ENCODE measurements at places on chromosomes 2 and 18.
A peak's percentile ranks its signal among the peaks of the same experiment; 100 is the strongest.

GRCh38 chr18:37889963-37890362, 324.4 kb upstream of the CELF4 start:
- DNase-seq = no peak

- no peak for DNase-seq
Measured at GRCh38 chr2:1051075-1051474, 100.4 kb downstream of the SNTG2 start.

GRCh38 chr2:214410918-214411554, at the start of gene VWC2L:
TSS of gene VWC2L (plus strand) at chr2:214411054. CDS start at chr2:214414194, 3,140 bp downstream.
- peak; percentile 83 for DNase-seq

- no peak for DNase-seq
Measured at GRCh38 chr2:134782792-134783191, 55.6 kb upstream of the ACMSD start.

- DNase-seq = no peak
Measured at GRCh38 chr2:30421604-30422443, 25.2 kb upstream of the LCLAT1 start.

GRCh38 chr18:24814521-24814920, 354.1 kb downstream of the HRH4 start:
- no peak for DNase-seq

DNA sequence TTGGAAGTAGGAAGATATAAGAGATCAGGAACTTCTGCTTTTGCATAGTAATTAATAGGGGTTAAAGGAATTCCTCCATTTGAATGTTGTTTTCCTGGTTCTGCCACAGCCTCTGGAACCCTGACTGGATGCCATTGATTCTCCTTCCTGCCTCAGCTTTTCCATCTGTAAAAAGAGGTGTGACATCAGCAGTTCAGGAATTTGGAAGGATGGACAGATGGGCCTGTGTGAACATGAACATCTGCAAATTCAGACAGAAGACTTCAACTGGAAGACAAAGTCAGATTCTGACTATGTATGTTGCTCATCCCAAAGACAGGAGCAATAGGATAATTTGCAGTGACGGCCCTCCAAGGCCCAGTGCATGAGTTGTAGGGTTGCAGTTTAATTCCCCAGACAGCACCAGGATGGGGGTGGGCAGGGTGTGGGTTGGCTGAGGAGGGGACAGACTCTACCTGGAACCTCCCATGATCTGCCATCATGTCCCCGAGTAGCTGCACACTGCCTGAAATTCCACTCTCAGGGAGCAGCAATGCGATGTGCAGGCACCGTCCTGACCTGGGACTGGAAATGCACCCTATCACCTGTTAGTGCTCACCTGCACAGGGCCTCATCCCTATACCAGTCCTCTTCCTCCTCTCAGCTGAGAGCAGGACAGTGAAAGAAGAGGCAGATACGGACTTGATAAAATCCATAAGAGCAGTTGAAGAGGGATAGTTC, 98.9 kb upstream of the EPAS1 start:
- no peak for DNase-seq

- DNase-seq = peak; percentile 6
Measured at GRCh38 chr2:68414876-68415275, 49.8 kb downstream of the PLEK start.

GRCh38 chr18:37847544-37847943, 281.9 kb upstream of the CELF4 start:
- DNase-seq = no peak

DNA sequence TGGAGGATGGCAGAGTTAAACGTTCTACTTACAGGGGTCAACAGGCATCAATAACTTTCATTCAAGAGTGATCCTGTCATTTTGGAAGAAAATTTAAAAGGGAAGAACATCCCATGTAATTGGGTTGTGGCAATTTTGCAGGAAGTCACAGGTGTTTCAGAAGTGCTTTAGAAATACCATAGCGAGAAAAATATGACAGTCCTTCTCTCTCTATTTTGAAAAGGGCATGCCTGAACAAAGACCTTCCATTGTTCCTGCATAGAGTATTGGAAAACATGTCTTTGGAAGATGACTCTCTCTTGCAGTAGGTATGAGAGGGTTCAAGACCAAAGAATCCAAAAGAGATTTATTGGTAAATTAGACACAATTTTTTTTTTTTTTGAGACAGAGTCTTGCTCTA, 81.8 kb upstream of the SERTAD2 start:
- no peak for DNase-seq

DNA sequence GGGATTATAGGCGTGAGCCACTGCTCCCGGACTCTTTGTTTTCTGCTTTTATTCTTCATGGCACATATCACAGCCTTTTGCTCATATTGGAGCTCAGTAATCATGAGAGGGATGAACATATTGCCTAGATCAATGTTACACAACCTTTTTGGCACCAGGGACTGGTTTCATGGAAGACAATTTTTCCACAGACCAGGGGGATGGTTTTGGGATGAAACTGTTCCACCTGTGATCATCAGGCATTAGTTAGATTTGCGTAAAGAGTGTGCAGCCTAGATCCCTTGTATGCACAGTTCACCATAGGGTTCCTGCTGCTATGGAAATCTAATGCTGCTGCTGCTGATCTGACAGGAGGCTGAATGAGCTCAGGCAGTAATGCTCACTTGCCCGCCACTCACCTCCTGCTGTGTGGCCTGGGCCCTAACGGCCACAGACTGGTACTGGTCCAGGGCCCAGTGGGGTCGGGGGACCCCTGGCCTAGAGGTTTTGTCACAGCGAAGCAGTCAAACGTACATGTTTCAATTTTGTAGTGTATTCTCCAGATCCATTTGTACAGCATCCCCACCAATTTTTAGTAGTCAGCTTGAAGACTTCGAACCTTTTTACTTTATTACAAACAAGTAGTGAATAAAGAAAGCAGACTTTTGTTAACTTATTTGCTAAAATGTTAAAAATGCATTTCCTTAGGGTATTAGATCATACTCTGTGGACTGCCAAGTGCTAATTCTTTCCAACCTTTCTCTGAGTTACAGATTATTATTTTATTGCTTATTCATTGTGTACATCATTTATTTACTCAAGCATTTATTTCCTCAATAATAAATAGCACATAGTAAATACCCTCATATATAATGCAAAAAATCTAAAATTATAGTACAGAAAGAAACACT, 6.2 kb downstream of the DAW1 start:
- DNase-seq = no peak

DNA sequence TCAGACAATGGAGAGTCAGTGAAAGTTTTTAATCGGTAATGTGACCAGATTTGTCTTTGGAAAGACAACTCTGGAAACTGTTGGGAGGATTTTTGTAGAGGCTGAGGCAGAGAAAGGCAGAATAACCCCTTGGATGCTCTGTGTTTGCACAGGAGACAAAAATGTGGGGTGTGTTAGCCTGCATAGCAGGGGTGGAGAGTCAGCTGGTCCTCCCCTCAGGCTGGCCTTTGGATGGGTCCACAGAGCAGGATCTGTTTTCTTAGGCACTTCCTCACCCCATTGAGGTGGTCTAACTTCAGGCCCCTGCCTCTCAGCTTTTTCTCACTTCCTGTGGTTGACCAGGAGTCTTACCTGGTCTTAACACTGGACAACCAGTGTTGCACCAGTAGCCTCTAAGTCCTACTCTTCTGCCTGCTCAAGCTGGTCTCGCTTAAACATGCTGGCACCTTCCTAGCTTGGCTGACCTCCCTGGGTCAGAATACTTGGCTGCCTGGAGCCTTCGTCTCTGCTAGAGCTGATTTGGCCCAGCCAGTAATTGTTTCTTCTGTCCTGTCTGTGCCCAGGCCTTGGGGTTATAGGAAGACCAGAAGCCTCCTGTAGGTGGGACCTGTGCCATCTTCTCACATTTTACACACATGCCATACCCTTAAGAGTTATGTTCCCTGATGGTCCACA, 259.8 kb upstream of the RASGRP3 start:
- no peak for DNase-seq

DNA sequence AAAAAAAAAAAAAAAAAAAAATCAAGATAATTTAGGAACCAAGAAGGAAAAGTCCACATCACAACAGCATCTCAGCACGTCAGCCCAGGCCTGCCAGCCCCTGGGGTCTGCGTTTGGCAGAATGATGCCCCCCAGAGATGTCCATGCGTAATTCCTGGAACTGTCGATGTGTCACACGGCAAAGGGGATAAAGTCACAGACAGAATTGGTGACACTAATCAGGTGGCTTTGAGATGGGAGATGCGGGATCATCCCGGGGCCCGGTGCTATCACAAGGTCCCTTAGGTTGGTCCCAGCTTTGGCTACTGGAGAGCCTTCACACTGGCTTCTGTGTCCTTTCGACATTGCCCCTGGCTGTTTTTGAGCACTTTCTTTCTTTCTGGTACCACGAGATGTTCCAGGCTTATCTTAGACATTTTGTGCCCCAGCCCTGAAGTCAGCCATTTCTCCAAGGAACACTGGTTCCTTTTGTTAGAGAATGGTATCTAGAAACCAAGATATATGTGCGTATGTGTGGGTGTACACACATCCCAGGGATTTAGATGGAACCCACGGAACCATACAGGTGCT, 20.7 kb downstream of the RAMP1 start:
- DNase-seq = no peak

Measured in neuronal stem cell (in vitro differentiated cells).